ENCODE measurements at places on chromosomes 7 and 10. TPM values are rescaled to one million over a fixed set of nuclear protein-coding genes. Genes with fewer than 3 reads are reported as not detected.

Gene SPACDR
- not detected for total RNA-seq

Gene HMX3
- total RNA-seq: not detected

Gene KIAA1549
- 2.8 TPM for total RNA-seq

Gene DKK1
- 2.0 TPM for total RNA-seq

Gene TACC2
- total RNA-seq: 26.1 TPM
